ENCODE measurements at places on chromosomes 2 and 18. TPM values are rescaled to one million over a fixed set of nuclear protein-coding genes. Genes with fewer than 3 reads are reported as not detected.

SRD5A2 gene
- total RNA-seq = 0.04 TPM

ZNF396 gene
- 1.4 TPM for total RNA-seq

- DNase-seq = no peak
Observed at GRCh38 chr2:64808092-64808491, 154.4 kb upstream of the SERTAD2 start.

DNA sequence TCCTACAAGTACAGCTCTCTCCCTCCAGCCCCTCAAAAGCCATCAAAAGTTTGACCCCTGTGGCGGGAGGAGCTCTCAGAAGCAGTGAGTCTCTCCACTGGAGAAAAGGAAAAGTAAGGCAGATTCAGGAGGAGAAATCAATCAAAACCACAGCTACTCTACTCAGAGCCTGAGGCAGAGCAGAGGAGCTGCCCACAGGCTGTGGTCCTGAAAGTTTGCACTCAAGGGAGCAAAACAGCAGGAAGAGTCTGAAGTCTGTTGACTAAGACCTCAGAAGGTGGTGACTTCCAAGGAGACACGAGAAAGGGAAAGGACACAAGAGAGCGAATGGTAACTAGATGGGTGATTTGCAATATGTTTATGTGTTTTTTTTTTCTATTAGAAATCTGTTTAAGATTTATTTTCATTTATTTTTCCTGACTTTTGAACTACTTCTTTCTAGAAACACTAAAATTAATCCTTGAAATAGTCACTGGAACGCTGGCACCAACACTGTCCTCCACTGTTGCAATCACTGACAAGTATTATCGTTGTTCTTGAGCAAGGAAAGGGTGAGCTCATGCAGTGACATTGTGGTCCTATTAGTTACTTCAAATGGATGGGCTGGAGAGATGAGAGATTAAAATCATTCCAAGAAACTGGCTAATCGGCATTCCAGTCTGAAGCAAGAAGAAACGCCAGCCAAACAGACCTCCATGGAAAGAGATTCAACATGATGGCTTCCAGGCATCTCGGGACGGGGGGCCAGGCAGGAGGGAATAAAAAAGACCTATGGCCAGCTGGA, 35.8 kb downstream of the PID1 start:
- DNase-seq = peak; percentile 17

DNA sequence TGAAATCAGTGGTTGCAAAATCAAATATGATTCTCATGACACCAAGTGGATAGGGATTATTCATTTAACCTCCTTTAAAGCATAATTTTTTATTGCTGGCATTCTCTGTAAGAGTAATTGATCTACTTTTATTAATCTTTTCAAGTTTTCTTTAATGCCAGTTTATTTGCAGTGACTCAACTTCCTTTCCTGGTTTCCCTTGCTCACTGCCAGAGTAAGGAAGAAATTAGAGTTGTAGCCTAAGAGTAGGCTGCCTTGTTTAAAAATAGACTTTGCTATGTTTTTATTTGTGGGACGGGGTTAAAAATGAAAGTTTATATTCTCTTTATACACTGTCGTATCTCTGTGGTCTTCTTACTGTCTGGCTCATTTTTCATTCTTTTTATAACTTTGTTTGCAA, 148.6 kb downstream of the WDR7 start:
- DNase-seq = no peak

DNA sequence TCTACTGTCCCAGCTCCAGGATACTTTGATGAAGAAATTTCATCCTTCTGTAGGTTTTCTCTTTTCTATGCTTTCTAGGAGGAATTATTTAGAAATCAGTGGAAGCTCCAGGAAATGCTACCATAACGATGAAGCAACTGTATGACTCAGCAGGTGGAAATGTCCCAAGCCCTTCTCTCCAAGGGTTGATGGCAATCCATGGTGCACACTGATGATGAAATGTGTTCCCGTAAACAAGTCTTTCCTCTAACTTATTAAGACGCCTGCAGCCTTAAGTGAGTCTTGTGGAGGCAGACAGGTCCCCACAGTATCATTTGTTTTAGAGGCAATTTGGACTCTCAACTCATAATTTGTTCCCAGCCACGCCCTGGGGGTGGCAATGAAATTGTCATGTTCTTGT, 777.6 kb upstream of the SOX11 start:
- no peak for DNase-seq

DNA sequence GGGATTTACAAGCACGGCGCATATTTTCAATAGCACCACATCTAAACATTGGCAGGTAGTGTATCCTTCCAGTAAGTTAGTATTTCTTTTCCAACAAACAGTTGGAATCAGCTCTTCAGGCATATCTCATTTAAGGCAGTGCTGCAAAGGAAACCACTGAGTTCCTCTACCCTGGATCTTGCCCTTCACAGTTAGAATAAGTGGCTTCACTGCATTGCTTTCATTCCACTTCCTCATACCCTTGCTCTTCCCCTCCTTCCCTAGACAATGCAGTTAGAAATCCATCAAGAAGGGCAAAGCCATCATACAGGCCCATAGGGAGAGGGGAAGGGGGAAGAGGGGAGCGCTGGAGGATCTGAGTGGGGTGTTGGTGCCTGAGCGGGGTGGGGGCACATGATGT, 173.7 kb downstream of the FBXO15 start:
- no peak for DNase-seq
